ENCODE measurements at places on chromosomes 12 and 14. TPM values are rescaled to one million over a fixed set of nuclear protein-coding genes. Genes with fewer than 3 reads are reported as not detected.

PLEKHH1 gene
- 4.2 TPM for total RNA-seq

NTS gene
- total RNA-seq: 57.2 TPM

CMKLR1 gene
- not detected for total RNA-seq

MORN3 gene
- 0.23 TPM for total RNA-seq

CD163L1 gene
- 0.28 TPM for total RNA-seq

LRCOL1 gene
- not detected for total RNA-seq
